Renal cortex interstitium (tissue), 15 donors: ENCODE measurements at places on chromosomes 12 and 14. TPM values are rescaled to one million over a fixed set of nuclear protein-coding genes. Genes with fewer than 3 reads are reported as not detected.

ERP27 gene
- 26.3 TPM for polyA plus RNA-seq

ESPL1 gene
- 12.5 TPM for polyA plus RNA-seq

IL23A gene
- 1.2 TPM for polyA plus RNA-seq

KLHL42 gene
- polyA plus RNA-seq = 32.1 TPM

C12orf54 gene
- polyA plus RNA-seq = not detected

SDR9C7 gene
- polyA plus RNA-seq = 0.22 TPM

NPAS3 gene
- polyA plus RNA-seq = 6.3 TPM

UNG gene
- polyA plus RNA-seq = 70.6 TPM

IRAK4 gene
- 19.2 TPM for polyA plus RNA-seq

A2ML1 gene
- 0.09 TPM for polyA plus RNA-seq

ERBB3 gene
- polyA plus RNA-seq = 96.1 TPM

SLCO1B1 gene
- polyA plus RNA-seq = not detected

LTB4R2 gene
- 3.7 TPM for polyA plus RNA-seq

DNA sequence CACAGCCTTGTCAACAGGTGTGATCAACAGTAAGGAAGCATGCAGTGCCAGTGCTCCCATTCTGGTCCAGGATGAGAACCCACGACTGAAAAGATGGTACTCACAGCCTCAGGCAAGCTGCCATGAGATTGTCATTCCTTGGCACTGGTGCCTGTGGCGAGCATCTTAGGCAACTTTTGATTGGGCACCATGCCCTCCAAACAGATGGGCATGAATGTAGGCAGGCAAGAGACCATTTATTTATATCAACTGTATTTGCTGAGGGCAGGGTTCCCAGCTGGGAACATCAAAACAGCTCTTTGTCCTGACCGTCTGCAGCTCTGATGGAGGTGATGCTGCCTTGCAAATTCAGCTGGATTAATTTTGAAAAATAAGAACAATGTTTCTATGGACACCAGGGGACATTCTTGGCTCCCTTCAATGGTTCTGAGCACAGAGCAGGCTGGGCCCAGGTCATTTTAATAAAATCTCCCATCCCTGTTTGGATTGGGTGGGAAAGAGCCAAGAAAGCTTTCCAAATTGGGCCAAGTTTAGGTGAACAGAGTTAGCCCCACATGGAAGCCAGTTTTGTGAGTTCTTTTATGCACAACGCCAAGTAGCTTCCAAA lies 522.5 kb downstream of the RMST start:
- DNase-seq = no peak

- no peak for DNase-seq
Measured at GRCh38 chr12:104359216-104359615, 55.7 kb downstream of the EID3 start.

GRCh38 chr12:121990692-121991603 lies 30.7 kb upstream of the BCL7A start:
- DNase-seq = no peak

DNA sequence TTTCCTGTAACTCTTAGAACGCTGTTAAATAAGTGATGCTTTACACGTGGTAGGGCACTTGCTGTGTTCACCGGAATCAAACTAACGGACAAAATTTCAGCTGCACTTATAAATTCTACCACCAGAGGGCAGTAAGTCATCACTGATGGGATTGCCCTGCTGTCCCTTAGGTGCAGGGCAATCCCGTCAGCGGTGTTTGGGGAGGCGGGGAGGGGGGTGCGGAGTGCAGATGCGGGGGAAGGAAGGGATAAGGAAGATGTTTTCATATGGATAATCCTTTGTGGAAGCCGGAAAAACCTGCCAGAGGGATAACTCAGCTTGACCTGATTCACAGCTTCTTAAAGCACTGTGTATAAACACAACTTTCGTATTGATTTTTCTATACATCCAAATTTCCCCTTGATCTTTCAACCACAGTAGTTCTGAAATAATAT lies 21.7 kb upstream of the SLC10A1 start:
- DNase-seq = peak; percentile 45

GRCh38 chr12:53344487-53344823 lies 8.3 kb upstream of the SP7 start:
- DNase-seq = no peak

- DNase-seq = no peak
Measured at GRCh38 chr12:5882511-5883190, 62.4 kb downstream of the ANO2 start.

GRCh38 chr12:67632005-67632404 lies 16.5 kb upstream of the DYRK2 start:
- no peak for DNase-seq

- DNase-seq = no peak
Measured at GRCh38 chr12:4786795-4787194, 66.6 kb downstream of the GALNT8 start.

- no peak for DNase-seq
Measured at GRCh38 chr14:98507264-98507663, 764.7 kb downstream of the BCL11B start.

DNA sequence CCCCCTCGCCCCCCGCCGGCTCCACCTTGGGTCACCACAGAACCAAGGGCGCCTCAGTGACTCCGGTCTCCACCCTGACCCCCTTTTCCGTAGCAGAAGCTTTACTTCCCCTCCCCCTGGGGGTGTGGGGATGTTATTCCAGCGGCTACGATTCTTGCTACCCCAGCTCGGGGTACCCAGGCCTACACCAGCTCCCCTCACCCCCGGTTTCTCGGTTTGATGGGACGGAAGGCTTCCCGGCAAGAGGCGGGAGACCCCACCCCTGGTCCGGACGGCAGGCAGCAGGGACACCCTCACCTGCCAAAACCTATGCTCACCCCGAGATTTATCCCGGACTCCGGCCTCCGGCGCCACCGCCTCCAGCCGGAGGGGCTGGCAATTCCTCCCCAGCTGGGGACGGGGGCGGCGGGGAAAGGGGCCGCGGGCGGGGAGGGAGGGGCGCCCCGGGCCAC lies 619 bp downstream of the RAB15 start:
- no peak for DNase-seq

DNA sequence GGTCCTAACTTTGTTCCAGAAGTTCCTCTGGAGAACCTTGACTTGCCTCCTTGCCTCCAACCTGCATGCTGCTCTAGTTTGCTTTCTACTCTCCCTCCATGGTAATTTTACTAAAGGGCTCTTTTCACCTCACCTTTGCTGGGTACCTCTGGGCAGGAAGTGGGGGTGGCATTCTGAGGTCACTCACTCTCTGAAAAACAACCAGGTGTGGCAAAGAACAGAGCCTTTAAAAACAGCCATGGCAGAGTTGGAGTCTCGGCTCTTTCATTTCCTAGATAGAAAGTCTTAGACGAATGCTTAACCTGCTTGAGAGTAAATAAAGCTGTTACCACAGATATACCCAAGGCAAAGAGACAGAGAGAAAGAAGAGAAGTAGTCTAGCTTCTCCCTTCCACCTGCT lies 827.9 kb downstream of the BCL11B start:
- no peak for DNase-seq

DNA sequence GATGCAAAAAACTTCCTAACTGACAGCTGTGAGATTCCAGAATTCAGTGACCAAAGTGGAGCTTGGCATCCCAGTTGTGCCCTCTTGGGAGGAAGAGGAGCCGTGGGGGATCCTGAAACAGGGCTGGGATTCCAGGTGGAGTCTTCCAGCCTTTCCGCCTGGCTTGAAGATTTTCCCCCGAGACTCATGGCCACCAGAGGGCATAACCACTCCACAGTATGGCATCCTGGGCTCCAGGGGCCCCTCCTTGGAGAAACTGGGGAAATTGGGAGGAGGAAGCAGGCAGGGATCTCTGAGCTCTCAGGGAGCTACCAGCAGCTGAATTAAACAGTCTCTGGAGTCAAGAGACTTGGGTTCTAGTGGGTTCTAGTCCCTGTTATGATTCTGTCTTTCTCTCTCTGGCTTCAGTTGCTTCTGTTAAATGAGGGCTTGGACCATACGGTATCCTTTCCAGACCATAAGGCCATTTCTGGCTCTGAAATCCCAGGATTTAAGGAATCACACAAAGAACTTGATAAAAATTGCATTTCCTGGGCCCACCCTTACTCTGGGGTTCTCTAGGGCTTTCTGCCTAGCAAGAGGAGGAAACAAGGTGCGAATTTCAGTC lies 2.6 kb upstream of the TAMALIN start:
- DNase-seq = no peak

DNA sequence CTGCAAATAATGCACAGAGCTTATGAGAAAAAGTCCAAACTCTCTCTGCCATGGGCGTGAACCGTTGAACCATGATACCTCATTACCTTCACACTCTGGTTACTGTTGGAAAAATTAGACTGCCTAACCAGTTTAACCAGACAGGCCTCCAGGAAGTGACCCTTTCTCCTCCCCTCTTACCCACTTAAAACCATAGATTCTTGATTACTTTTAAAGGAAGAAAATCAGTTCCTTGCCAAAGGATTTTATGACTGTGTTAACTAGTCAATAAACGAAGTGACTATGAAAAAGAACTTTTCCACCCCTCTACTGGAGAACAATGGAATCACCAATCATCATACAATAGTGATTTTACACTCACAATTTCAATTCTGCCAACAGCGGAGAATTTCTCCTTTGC lies 254.0 kb upstream of the ATP2B1 start:
- DNase-seq = no peak

DNA sequence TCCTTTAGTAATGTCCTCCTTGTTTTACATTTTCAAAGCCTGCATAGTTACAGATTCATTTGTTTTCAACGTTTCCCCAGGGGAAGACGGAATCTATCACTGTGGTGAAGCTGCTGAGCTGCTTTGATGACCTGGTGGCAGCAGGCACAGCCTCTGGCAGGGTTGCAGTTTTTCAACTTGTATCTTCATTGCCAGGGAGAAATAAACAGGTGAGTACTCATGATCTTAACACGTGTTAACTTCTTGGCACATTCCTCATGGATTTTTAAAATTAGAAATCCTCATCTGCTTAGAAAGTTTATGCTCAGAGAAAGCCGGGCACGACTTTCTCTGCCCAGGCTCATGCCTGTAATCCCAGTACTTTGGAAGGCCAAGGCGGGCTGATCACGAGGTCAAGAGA lies 44.5 kb downstream of the TECPR2 start:
- DNase-seq = no peak

DNA sequence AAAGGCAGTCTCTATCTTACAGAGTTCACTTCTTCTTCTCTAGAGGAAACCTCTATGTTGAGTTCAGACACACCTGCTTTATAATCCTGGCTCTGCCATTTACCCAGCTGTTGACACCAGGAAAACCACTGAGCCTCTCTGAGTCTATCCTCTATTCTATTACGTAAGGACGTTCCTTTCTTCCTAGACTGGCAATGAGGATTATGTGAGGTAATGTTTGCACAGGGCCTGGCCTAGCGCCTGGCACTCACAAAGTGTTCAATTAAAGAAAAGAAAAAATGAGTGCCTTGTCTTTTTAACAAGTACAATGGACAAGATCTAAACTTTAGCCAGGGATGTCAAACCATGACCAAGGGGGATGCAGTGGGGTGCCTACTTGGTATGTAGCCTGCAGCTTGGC lies 641.9 kb upstream of the TBX3 start:
- no peak for DNase-seq

GRCh38 chr12:21831791-21832344 lies 57.4 kb upstream of the KCNJ8 start:
- peak; percentile 40 for DNase-seq

GRCh38 chr12:105706321-105706972 lies 376.0 kb downstream of the C12orf75 start:
- peak; percentile 78 for DNase-seq

DNA sequence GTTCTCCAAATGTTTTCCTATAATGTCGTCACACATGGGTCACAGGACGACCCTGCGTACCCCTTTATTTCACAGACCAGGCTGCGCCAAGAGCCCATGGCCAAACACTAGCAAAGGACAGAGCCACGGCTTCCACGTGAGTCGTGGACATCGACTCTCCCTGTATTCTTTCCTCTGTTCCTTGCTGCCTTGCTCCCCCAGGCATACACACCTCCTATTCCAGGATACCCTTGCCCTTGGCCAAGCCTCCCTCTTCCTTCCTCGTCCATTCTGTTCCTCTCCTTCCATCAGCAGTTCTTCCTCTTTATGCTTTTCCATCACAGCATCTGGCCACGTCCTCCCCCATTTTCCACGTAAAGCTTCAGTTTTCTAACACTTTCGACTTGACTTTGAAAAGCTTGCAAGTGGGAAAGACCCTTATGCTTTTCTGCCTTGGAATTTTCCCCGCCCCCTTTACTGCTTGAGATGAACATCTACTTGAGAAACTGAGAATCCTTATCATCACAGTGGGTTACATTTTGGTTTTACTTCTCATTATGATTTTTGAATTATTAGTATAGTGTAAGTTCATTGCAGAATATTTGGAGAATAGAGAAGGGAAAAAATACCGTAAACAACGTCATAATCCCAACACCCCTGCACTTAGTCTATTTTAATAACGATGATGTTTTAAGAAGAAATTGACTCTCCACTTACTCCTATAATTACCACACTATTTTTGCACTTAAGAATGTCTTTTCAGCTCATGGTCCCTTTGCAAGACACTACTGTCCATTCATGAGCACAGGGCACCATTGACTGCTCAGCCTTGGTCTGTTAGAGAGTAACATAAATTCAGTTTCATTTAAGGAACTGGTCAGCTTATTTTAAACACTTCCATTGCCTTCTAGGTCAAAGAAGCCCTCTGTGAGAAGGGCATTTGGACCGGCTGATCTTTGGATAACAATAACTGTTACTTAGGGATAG lies 15.8 kb upstream of the NINJ2 start:
- DNase-seq = no peak

GRCh38 chr12:101727098-101727497 lies 12.2 kb downstream of the SYCP3 start:
- no peak for DNase-seq

- no peak for DNase-seq
Measured at GRCh38 chr14:61107869-61108493, 126.9 kb downstream of the SLC38A6 start.
